NCI-H1417 (cell line): ENCODE measurements at places on chromosomes 2 and 18.

- DNase-seq = peak; percentile 49
These were observed 167.3 kb downstream of the NYAP2 start for GRCh38 chr2:225566798-225567197.

- DNase-seq = no peak
These were observed 65.1 kb downstream of the EHBP1 start for GRCh38 chr2:62770629-62771028.

- DNase-seq = peak; percentile 17
These were observed 201.2 kb downstream of the SUCLG1 start for GRCh38 chr2:84257831-84258230.

GRCh38 chr2:106104332-106105062, 89.6 kb downstream of the UXS1 start:
- peak; percentile 44 for DNase-seq

GRCh38 chr2:175804122-175804521, 197.9 kb downstream of the LNPK start:
- peak; percentile 82 for DNase-seq

DNA sequence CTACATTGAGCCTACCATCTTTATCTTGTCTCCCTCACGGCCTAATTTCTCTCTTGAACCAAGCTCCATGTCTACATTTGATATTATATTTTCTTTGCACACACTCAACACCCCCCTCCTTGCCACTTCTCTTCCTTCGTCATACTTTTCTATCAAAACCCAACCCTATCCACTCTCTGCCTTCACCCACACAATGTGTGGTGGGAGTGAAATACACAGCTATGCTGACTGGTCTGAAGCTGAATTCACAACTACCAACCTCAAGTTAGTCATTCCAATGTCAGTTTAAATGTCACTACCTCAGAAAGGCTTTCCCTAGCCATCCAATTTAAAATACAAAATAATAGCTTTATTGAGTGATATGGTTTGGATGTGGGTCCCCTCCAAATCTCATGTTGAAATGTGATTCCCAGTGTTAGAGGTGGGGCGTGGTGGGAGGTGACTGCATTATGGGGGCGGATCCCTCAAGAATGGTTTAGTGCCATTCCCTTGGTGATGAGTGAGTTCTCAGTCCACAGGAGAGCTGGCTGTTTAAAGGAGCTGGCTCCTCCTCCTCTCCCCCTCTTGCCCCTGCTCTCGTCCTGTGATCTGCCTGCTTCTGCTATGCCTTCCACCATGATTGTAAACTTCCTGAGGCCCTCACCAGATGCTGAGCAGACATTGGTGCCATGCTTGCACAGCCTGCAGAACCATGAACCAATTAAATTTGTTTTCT, 112.1 kb downstream of the DTNB start:
- no peak for DNase-seq

DNA sequence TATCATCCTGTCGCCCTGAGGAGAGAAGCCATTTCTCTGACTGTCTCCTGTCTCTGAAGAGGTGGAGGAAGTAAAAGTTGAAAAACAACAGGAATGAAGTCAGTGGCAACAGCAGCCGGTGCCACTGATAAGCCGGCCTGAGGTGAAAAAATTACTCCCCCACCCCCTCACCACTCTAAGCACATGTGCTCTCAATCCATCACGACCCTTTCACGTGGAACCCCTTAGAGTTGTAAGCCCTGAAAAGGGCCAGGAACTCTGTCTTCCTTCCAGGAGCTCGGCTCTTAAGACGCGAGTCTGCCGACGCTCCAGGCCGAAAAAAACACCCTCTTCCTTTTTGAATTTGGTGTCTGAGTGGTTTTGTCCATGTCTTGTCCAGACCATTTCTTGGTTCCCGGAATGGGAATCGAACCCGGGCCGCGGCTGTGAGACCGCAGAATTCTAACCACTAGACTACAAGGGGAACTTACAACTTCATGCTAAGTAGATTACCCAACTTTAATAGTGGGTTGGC, 40.7 kb upstream of the TRIM43 start:
- DNase-seq = no peak

GRCh38 chr18:56468396-56468795, 170.0 kb downstream of the TXNL1 start:
- no peak for DNase-seq

DNA sequence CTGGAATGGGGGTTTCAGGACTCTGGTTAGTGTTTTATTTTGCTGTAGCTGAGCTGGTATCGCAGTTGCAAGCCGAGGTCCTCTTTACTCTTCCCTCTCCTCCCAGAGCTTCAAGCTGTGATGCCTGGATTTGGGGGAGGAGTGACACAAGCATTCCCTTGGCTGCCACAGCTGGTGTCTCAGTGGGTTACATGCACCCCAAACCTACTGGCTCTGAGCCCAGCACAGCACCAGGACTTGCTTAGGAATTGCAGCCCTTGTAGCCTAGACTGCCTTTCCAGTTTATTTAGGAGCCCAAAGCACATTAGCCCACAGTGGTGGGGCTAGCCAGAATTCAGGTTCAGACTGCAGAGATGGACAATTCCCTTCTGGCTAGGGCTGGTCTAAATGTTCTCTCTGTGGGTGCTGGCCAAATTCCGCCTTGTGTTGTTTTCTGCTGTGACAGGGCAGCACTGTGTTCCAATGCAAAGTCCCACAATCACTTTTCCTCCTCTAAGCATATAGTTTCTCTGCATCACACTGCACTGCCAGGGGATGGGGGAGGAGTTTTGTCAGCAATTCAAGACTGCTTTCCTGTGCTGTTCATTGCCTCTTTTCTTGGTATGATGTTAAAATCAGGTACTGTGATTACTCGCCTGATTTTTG, 122.8 kb downstream of the SLC4A10 start:
- no peak for DNase-seq

GRCh38 chr2:39546937-39547336, 109.9 kb upstream of the MAP4K3 start:
- DNase-seq = no peak

DNA sequence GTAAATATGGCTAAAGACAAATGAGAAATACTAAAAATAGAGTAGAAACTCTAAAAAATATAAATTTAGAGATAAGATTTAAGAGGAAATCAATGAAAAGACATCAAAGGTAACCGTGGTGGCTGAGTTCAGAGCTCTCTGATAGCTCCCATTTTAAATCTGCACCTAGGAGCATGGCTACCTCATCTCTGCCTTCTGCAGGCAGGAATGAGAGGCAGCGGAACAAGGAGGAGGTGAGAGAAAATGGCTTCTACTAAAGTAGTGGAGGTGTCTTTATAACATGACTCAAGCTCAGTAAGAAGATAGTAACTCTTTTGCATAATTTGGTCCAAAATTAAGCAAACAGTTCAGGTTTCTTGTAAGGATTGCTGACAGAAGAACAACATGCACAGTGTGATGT, 758.7 kb upstream of the FSHR start:
- DNase-seq = no peak

DNA sequence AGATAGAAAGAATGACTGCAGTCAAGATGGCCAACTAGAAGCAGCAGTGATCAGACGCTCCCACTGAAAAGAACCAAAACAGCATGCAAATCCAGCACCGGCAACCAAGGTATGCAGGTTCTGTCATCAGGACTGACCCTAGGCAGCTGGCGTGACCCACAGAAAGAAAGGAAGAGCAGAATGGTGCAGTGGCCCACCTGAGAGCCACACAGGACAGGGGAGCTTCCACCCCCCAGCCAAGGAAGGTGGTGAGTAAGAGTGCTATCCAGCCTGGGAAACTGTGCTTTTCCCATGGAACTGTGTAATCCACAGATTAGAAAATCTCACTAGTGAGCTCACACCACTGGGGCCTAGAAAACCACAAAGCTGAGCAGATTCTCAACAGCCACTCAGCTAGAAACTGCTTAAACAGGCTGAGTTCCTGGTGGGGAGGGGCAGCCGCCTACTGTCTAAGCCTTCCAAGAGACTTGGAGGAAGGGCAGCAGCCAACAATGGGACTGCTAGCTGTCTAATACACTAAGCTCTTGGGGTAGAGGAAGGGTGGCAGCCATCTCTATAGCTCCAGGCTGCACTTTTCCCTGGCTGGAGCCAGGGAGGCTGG, 127.9 kb downstream of the EVA1A start:
- peak; percentile 10 for DNase-seq

DNA sequence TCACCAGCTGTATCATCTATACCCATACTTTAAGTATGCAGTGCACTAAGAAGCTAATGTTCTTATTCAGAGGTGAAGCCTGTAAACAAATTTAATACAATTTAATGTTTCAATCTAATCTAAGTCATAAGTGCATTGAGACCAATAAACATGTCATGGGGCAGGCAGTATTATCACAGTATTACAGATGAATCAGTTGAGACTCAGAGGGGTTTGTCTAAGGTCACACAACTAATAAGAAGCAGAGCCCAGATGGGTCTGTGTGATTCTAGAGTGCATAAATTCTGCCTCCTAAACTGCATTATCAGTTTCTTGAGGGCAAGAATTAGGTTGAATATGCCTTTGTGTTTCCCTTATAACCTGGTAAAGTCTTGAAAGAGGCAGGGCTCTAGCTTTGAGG, 140.9 kb upstream of the RNF152 start:
- DNase-seq = no peak

GRCh38 chr18:35467624-35468016, 30.1 kb downstream of the INO80C start:
- DNase-seq = no peak

DNA sequence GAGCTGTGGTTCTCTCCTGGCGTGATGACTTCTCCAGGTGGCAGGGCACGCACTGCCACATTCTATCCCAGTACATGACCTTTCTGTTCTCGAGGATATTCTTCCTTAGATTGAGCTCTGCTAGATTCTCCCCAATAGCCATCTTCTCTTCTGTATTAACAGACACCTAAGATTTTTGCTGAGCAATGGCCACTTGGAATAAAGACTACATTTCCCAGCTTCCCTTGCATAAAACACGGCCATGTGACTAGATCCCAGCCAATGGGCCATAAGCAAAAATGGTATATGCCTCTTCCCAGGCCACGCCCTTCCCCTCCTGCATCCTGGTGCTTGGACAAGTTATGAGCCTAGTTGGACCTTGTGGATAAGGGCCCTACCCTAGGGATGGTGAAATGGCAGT, 82.1 kb downstream of the EIF2AK3 start:
- peak; percentile 2 for DNase-seq

DNA sequence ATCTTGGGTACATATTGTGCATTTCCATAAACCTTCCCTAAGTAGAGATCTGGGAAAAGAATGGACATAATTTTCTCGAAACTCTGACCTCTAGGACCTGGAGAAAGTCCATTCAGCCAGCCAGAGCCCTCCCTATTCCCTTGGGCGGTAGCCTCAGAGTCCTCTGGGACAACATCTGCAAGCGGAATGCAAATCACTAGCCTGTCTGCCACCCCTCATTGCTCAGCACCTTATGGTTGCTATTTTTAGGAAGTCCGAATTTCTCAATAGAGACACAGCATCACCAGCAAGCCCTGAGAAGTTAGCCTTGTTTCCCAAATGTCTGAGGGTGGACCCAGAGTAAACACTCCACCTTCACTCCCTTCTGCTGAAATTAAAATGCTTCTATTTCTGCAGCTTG, 17.6 kb upstream of the CD28 start:
- DNase-seq = no peak

DNA sequence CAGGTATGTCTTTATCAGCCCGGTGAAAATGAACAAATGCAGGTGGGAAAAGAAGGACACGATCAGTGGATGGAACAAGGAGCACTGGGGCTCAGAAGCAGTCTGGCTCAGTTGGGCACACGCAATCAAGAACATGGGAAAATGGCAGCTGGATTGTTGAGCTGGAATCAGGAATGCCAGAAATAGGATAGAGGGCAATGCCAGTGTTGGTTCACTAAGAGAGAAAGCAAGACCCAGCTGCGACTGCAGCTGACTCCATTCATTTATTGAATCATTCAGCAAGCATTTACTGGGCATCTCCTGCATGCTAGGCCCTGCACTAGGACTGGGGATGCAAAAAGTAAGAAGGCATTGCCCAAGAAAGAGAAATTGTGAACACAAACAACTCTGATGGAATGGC, 13.6 kb upstream of the TTR start:
- no peak for DNase-seq

- DNase-seq = no peak
These were observed 157.6 kb downstream of the LPIN1 start for GRCh38 chr2:11904029-11904428.

DNA sequence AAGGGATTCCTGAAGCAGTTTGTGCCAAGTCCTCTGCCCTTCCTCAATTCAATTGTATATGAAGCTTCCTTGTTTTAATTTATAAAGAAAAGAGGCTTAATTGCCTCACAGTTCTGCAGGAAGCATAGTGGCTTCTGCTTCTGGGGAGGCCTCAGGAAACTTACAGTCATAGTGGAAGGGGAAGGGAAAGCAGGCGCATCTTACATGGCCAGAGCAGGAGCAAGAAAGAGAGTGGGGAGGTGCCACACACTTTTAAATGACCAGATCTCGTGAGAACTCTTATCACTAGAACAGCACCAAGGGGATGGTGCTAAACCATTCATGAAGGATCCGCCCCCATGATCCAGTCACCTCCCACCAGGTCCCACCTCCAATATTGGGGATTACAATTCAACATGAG, 114.2 kb downstream of the SGPP2 start:
- no peak for DNase-seq

- no peak for DNase-seq
These were observed 194.9 kb upstream of the POU3F3 start for GRCh38 chr2:104658904-104659591.

- DNase-seq = peak; percentile 75
These were observed 267.3 kb downstream of the TCF4 start for GRCh38 chr18:55320424-55321264.

DNA sequence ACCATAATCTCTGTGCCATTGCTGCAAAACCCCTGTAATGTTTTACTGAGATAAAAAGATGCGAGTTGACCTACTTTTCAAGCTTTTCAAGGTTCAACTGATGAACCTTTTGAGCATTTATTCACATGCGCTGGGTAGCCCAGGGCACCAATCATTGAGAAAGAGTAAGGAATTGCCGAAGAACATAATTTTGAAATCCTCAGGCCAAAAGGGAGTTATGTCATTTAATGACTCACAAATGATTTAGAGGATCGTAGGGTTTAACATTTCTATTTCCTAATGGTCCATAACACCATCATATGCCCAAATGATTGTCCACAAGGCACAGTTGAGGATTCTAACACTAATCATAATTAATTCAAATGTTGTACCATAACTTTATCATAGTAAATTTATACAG, 20.2 kb upstream of the DLX1 start:
- no peak for DNase-seq

- DNase-seq = no peak
These were observed 52.9 kb downstream of the RAB10 start for GRCh38 chr2:26086779-26087178.

DNA sequence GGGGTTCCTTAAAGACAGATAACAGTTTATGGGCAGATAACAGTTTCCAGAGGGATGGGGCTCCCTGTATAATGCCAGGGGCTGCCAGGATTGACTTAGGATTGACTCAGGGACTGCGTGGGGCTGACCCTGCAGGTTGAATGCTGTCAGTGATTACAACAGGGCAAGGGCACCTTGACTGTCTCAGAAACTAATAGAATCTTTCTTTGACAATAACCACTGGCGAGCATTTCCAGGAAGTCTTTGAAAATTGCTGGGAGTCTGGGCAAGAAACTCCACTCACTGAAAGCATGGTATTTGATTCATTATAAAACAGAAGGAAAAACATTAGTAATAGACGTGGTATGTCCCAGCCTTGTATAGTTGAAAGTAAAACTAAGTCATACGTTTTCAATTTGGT, 101.0 kb downstream of the GPD2 start:
- DNase-seq = no peak

GRCh38 chr2:71937396-71937795, 210.3 kb downstream of the CYP26B1 start:
- DNase-seq = no peak

GRCh38 chr2:217195658-217196446, 336.0 kb upstream of the TNP1 start:
- no peak for DNase-seq
